NCI-H526 (cell line): ENCODE measurements at places on chromosomes 12 and 14.

DNA sequence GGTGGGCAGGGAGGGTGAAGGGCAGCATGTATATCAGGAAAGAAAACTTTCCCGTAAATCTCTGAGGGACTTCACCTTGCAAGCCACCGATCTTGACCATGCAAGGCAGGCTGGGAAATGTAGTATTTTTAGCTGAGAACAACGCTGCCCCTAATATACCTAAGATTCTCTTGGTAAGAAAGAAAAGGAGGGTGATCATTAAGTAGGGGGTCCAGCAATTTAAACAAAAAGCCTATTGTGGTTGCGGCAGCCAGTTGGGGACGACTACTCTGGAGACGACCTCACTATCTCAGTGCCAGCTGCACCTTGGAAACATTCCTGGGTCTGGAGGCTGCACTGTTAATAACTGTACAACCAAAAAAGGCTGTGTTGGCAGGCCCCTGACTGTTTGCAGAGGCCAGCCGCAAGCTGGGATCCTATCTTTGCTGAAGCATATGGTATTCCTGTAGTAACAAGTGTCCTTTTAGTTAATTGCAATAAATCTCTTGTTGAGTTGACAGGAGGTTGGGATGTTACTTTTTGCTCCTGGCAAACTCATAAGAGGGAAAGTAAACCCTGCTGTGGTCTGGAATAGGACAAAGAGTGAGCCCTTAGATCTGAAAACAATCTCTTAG is 6.4 kb downstream of the APOLD1 start:
- no peak for DNase-seq

- no peak for DNase-seq
Observed at GRCh38 chr12:5505751-5506150, 73.8 kb downstream of the NTF3 start.

GRCh38 chr12:78671295-78671694 is 193.3 kb upstream of the SYT1 start:
- no peak for DNase-seq

DNA sequence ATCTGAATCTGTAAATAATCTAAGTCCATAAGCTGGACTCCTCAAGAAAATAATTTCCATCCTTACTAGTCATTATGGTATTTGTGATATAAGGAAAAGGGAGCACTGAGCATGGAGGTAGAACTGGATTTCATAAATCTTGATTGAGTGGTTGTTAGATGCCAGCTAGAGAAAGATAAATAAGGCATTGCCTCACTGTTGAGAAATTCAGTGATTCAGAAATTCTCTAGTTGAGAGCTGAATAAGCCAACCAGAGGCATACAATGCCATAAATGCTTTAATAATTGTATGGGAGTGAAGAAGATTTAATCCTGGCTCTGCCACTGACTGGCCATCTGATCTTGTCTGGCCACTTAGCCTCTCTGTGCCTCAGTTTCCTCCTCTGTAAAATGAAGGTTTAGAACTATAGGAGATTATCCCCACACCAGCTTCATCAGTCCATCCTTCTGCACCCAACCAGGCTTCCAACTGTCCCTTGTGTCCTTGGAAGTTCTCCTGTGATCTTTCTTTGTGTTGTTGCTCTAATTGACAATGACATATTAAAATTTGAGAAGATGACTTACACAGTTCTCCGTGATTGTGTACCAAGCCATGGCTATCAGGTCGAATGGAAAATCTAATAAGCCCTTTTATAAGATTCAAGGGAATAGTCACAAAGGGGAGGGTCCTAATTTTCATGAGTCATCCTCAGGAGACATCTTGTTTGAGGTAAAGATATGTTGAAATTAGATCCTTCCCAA is 394.3 kb downstream of the EGLN3 start:
- DNase-seq, result no peak

DNA sequence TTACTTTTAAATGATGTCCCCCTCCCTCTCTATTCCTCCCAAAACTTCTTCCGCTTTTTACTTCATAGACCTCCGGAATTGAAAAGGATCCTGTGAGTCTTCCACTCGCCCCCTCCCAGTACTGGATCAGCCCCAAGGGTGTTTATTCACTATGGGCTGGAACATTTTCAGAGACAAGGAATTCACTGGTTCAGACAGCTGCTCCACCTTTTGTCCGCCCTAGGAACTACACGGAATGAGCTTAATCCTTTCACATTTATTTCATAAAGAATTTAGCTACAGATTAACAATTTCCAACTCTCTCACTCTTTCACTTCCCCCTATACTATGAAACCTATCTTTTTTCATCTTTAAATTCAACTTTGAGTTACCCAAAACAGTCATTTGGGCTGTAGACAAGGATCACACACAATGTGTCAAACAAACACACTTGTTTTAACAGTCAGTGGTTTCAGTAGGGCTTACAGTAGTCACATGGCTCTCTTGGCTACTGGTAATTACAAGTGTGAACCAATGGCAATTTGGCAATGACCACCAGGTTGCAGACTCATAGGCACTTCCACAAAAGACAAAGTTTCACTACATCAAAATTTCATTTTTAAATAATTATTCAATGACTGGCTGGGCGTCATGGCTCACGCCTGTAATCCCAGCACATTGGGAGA is 20.6 kb downstream of the CNIH1 start:
- DNase-seq, result peak; percentile 59

- no peak for DNase-seq
Observed at GRCh38 chr12:102300824-102301461, 103.3 kb upstream of the PMCH start.

GRCh38 chr12:104059963-104060362 is 4.4 kb upstream of the HCFC2 start:
- no peak for DNase-seq

DNA sequence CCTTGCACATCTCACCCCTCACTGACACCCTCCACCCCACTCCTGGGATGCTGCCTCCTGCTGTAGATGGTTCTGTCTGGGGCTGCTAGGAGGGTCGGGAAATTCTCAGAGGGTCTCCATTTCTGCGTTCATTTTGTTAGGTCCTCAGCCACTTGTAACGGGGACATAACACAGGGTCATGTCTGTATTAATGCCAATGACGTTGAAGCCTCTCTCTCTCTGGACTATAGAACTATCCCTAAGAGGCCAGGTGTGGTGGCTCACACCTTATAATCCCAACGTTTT is 14.6 kb downstream of the SIVA1 start:
- no peak for DNase-seq

GRCh38 chr14:64707661-64708060 is 3.4 kb downstream of the PLEKHG3 start:
- DNase-seq, result no peak
